ENCODE measurements at places on chromosomes 2 and 18. TPM values are rescaled to one million over a fixed set of nuclear protein-coding genes. Genes with fewer than 3 reads are reported as not detected.

Gene GMCL1
- total RNA-seq: 20.3 TPM

GRCh38 chr2:206799083-206799482 is 33.7 kb downstream of the FASTKD2 start:
- no peaks in the 10 kb centered on the region for H3K27me3 ChIP-seq
- no peak overlapping the region for H3K27ac ChIP-seq
- H3K4me3 ChIP-seq: no peak overlapping the region
- H3K36me3 ChIP-seq: no peaks in the 10 kb centered on the region
- DNase-seq: no peak
- no peaks in the 10 kb centered on the region for H3K4me1 ChIP-seq

DNA sequence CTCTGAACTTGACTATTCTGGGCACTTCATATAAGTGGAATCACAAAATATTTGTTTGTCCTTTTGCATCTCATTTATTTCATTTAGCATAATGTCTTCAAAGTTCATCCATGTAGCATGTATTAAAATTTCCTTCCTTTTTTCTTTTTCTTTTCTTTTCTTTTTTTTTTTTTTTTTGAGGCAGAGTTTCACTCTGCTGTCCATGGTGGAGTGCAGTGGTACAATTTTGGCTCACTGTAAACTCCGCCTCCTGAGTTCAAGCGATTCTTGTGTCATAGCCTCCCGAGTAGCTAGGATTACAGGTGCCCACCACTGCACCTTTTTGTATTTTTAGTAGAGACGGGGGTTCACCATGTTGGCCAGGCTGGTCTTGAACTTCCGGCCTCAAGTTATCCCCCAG is 11.9 kb downstream of the ATP8B1 start:
- DNase-seq: no peak
- H3K27ac ChIP-seq: no peak overlapping the region
- no peak overlapping the region for H3K4me3 ChIP-seq
- H3K4me1 ChIP-seq: peaks cover 19% of the 10 kb centered on the region
- H3K36me3 ChIP-seq: no peaks in the 10 kb centered on the region

GRCh38 chr2:64063924-64064331 is 44.7 kb upstream of the VPS54 start:
- H3K36me3 ChIP-seq: no peaks in the 10 kb centered on the region
- peak overlapping the region; percentile 28 for H3K27ac ChIP-seq
- H3K27me3 ChIP-seq: no peaks in the 10 kb centered on the region
- H3K4me3 ChIP-seq: no peak overlapping the region
- H3K4me1 ChIP-seq: peaks cover 7% of the 10 kb centered on the region

GRCh38 chr2:191813943-191814342 is 32.9 kb downstream of the CAVIN2 start:
- H3K27ac ChIP-seq: no peak overlapping the region
- no peaks in the 10 kb centered on the region for H3K36me3 ChIP-seq
- no peak overlapping the region for H3K4me3 ChIP-seq
- no peaks in the 10 kb centered on the region for H3K4me1 ChIP-seq

- H3K36me3 ChIP-seq: no peaks in the 10 kb centered on the region
- no peaks in the 10 kb centered on the region for H3K27me3 ChIP-seq
- no peaks in the 10 kb centered on the region for H3K4me1 ChIP-seq
- peak; percentile 27 for DNase-seq
- no peak overlapping the region for H3K4me3 ChIP-seq
Measured at GRCh38 chr2:37523814-37524362, 147.6 kb downstream of the CDC42EP3 start.

GRCh38 chr2:75500633-75501032 is 60.1 kb downstream of the EVA1A start:
- no peak for DNase-seq
- no peaks in the 10 kb centered on the region for H3K36me3 ChIP-seq
- no peak overlapping the region for H3K27ac ChIP-seq
- H3K4me3 ChIP-seq: no peak overlapping the region
- no peaks in the 10 kb centered on the region for H3K27me3 ChIP-seq

DNA sequence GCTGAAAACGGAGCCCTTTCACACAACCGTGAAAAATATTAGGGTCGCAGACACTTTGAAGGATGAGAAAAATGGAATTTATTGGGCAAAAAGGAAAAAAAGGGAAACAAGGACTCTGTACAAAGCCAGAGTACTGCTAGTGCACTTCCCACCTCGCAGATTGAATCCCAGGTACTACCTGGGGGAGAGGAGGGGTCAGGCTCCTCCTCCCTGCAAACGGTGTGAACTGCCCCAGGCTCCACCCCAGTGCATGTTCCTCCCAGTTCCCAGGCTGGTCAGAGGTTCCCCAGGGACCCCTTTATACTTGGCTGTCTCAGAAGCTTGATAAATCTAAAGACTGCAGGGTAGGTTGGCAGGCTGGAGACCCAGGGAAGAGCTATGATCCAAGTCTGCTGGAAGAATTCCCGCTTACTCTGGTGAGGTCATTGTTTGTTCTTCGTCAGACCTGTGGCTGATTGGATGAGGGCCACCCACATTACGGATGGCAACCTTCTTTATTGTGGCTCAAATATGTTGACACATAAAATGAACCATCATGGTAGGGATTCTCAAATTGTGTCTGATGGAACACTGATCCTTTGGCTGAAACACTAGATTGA is 290.4 kb upstream of the POU3F3 start:
- DNase-seq: no peak

GRCh38 chr2:228321015-228321414 is 139.5 kb upstream of the SPHKAP start:
- no peak overlapping the region for H3K27ac ChIP-seq
- no peaks in the 10 kb centered on the region for H3K36me3 ChIP-seq
- H3K27me3 ChIP-seq: no peaks in the 10 kb centered on the region
- H3K4me3 ChIP-seq: no peak overlapping the region
- no peak for DNase-seq

GRCh38 chr2:64716569-64716968 is 62.9 kb upstream of the SERTAD2 start:
- no peaks in the 10 kb centered on the region for H3K36me3 ChIP-seq
- H3K4me3 ChIP-seq: no peak overlapping the region
- no peak overlapping the region for H3K27ac ChIP-seq
- no peak for DNase-seq
- no peaks in the 10 kb centered on the region for H3K4me1 ChIP-seq

- H3K4me3 ChIP-seq: no peak overlapping the region
- no peak overlapping the region for H3K27ac ChIP-seq
- no peaks in the 10 kb centered on the region for H3K4me1 ChIP-seq
Measured at GRCh38 chr18:6920099-6920955, 190.8 kb downstream of the ARHGAP28 start.

GRCh38 chr2:104443145-104443544 is 410.8 kb upstream of the POU3F3 start:
- no peak overlapping the region for H3K4me3 ChIP-seq
- no peak overlapping the region for H3K27ac ChIP-seq
- H3K36me3 ChIP-seq: no peaks in the 10 kb centered on the region
- no peaks in the 10 kb centered on the region for H3K4me1 ChIP-seq
